ENCODE measurements at places on chromosomes 11 and 22.
A peak's percentile ranks its signal among the peaks of the same experiment; 100 is the strongest.

- no peak for DNase-seq
Observed at GRCh38 chr11:17601256-17601671, 54.2 kb downstream of the OTOG start.

GRCh38 chr11:82936261-82936660 is 34.7 kb downstream of the DDIAS start:
- no peak for DNase-seq

GRCh38 chr11:32729976-32730375 is 64.5 kb downstream of the CCDC73 start:
- no peak for DNase-seq

DNA sequence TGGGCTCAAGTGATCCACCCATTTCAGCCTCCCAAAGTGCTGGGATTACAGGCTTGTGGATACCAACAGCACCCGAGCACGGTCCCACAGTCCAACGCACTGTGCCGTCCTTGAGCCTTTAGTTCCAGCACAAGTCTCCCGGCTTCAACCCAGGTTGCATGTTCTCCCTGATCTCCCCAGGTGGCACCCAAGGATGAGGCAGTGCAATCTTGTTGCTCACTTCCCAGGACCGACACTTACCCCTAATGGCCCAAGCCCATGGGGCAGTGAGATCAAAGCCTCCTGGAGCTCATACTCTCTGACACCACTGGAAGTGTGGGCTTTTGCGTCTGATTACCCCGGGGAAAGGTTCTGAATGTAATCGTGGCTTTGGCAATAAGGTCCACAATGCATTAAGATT is 3.5 kb downstream of the PRAME start:
- DNase-seq = no peak

DNA sequence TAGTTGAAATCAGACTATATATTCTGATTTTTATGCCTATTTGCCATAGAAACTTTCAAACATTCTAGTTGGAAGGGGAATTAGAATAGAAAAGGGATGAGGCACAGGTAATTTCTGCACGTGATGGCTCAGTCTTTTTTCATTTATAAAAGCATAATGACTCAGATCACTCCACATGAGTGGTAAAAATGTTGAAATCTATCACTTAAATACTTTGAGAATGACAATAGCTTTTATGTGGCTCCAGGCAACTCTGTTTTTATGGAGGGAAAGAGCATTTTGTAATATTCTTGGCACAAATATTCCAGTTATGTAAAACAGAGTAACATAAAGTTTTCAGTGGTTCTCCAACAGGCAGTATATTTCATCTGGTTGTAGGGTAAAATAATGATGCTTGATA is 5.9 kb upstream of the MMP3 start:
- no peak for DNase-seq

GRCh38 chr11:37511425-37511933 is 913.4 kb upstream of the RAG2 start:
- no peak for DNase-seq

- DNase-seq = no peak
Observed at GRCh38 chr22:36461665-36462649, 19.5 kb downstream of the TXN2 start.

DNA sequence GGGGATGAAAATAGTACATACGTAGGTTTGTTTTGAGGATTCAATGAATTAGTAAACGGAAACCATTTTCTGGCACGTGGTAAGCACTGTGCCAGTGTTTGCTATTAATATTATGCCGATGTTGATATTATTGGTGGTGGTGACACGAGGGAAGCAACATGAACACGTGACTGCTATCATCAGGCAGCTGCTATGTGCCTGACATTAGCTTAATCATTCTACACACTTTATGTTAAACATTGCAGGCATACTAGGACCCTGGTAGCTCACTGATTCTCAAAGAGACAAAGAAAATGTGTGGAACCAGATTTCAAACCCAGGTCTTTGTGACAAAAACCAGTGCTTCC is 656 bp downstream of the SRRD start:
- DNase-seq = peak; percentile 33

- no peak for DNase-seq
Observed at GRCh38 chr11:99419991-99420390, 399.2 kb downstream of the CNTN5 start.

- DNase-seq = no peak
Observed at GRCh38 chr22:42696331-42696967, 24.2 kb downstream of the A4GALT start.

- DNase-seq = peak; percentile 21
Observed at GRCh38 chr11:109984634-109985289, 108.4 kb upstream of the ZC3H12C start.

DNA sequence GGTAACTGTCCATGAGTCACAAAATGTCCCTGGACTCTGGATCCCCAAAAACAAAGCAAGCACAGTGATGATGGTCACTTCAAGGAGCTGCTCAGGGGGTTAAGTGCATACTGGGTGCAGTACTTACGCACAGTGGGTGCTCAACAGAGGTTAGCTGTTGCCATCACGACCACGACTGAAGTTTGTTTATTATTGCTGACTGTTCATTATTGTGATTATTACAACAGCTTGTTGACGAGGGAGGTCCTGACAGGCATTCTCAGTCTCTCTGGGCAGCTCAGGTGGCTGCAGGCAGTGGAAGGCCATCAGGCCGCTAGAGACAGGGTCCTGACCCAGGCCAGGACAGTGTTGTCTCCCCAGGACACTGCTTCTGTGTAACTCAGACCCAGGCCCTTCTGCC is 418.8 kb downstream of the SHANK2 start:
- no peak for DNase-seq

- peak; percentile 88 for DNase-seq
Observed at GRCh38 chr22:37079668-37080171, 28.2 kb downstream of the KCTD17 start.

GRCh38 chr11:91081440-91082043 is 858.7 kb upstream of the CHORDC1 start:
- DNase-seq = no peak

- peak; percentile 29 for DNase-seq
Observed at GRCh38 chr22:43014316-43014868, 557 bp downstream of the PACSIN2 start.

GRCh38 chr11:61616434-61616833 is 35.6 kb upstream of the SYT7 start:
- no peak for DNase-seq

DNA sequence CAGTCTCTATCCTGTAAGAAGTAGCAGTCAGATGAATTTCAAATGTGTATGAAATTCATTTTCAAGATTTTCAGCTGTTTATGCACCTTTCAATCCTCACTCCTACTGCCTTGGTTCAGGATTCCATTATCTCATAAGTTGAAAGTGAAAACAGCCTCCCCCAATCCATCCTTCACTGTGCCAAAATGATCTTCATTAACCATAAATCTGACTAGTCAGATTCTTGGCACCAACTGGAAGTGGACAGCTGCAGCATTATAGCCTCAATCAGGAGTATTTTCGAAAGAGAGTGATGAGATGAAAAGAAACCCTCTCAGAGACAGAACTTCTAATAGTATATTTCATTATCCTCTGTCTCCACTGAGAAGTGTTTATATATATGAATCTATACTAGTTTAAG is 365.3 kb upstream of the PDGFD start:
- no peak for DNase-seq

DNA sequence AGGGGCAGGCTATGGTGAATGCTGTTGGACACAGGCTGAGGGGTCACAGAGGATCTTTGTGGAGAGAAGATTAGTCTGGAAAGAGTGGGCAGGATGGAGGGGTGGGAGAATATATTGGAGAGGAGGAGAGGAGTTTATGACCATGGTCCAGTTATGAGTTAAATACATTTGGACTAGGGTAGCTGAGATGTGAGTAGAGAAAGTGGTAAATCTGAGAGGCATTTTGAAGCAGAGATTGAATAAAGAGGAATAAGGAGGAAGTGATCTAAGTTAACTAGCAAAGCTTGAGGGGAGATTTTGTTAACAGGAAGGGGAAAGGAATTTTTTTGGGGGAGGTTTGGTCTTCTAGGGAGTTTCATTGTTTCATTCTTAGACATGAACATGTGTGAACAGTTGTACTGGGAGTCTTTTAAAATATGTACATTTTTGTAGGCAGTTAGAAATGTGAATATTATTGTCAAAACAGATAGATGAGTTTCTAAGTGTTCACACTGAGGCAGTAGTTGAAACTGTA is 43.1 kb upstream of the EED start:
- no peak for DNase-seq

- no peak for DNase-seq
Observed at GRCh38 chr11:61077936-61078335, 24.4 kb upstream of the CD5 start.

DNA sequence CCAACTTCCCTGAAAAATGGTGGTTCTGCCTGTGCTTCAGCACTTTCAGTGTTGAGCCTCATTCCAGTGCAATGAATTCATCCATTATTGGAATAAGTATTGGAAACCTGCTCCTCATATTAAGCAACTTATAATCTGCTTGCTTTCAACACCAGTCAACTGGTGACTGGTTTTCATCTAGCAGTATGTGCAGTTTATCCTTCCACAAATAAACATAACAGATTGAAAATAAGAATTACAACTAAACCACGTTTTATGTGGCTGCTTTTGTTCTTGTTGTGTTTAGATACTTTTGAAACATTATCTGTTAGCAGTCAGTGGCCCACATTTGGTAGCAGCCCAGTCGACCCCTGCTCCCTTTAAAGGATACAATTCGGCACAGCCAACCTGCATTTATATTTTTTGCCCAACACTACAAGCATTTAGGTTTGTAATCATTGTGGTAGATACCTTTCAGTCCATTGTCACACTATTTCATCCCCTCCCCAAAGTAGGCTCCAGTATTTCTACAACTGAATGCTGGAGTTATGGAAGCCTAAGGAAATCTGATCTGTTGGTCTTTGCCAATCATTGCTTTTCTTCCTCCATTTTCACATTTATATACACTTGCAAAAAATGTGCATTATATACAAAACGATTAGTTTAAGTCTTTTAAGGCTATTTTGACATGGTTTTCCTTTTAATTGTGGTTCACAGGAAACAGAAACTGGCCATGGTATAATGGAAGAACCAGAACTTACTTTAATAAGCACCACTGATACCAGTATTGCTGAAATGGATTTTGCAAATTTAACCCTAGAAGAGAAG is 13.1 kb downstream of the TAF1D start:
- DNase-seq = peak; percentile 39

DNA sequence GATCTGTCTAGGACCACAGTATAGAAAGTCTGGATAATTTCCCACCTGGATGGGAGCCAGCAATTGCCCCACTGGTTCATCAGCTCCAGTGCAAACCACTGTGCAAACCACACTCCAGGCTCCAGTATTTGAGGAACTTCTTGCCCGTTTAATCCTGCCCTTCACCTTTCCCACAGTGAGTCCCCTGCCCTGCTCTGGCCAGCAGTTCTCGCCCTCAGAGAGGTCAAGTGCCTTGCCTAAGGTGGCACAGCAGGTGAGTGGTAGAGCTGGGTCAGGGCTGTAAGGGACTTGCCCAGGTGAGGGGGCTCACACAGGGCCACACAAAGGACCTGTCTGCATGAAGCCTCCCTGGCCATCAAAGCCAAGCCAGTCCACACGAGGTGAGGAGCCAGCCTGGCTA is 24.1 kb downstream of the MS4A10 start:
- DNase-seq = no peak

DNA sequence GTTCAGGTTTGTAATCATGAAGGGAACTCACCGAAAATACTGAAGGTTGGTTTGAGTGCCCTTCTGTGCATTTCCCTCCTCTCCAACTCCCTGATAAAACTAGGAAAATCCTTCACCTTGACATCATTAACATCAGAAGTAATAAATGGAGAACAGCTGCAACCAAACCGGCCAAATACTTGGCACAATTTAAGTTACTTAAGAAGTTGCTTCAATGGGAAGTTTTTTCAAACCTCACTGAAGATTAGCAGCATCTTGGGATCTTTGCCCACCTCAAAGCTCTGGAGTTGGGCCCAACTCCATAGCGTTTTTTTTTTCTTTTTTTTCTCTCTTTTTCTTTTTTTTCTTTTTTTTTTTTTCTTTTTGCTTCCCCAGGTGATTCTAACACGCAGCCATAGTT is 784.8 kb downstream of the KCNA4 start:
- no peak for DNase-seq

- no peak for DNase-seq
Observed at GRCh38 chr22:44281768-44282637, 30.7 kb downstream of the SHISAL1 start.

DNA sequence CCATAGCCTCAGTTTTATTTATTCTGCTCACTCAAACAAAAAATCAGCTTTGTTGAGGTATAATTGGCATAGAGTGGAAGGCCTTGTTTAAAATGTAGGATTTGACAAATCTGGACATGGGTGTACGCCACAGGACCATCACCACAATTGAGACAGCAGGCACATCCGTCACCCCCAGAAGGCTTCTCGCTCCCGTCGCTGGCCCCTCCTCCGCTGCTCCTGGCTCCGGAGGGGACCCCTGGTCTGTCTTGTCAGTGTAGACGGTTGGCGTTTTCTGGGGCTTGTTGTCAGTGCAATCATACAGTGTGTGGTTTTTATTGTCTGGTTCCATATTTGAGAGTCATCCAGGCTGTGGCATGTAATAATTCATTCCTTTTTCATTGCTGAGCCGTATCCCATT is 97.6 kb downstream of the KCNQ1 start:
- DNase-seq = no peak

GRCh38 chr22:17283423-17283822 is 64.2 kb upstream of the ADA2 start:
- no peak for DNase-seq

- DNase-seq = no peak
Observed at GRCh38 chr22:49427941-49428340, 399.7 kb downstream of the BRD1 start.

DNA sequence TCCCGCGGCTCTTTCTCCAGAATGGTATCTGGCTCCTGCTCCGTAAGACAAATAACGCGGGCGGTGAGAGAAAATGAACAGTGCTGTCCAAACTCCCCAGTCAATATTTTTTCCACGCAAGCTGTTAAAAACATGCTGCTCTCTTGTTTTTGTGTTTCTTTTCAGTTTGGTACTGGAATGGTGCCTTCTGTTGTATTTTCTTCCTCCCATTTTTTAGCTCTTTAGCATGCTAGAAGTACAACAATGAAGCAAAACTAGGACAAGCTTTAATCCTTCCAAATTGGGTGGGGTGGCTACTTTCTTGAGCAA is 599 bp upstream of the PPP2R1B start:
- DNase-seq = no peak

GRCh38 chr22:48574776-48575617 is 1252.7 kb downstream of the BRD1 start:
- peak; percentile 61 for DNase-seq

- no peak for DNase-seq
Observed at GRCh38 chr22:37352481-37352880, 70.2 kb downstream of the CYTH4 start.

- no peak for DNase-seq
Observed at GRCh38 chr11:36196411-36196998, 92.7 kb downstream of the COMMD9 start.

GRCh38 chr11:11502263-11502861 is 119.4 kb downstream of the GALNT18 start:
- DNase-seq = no peak

DNA sequence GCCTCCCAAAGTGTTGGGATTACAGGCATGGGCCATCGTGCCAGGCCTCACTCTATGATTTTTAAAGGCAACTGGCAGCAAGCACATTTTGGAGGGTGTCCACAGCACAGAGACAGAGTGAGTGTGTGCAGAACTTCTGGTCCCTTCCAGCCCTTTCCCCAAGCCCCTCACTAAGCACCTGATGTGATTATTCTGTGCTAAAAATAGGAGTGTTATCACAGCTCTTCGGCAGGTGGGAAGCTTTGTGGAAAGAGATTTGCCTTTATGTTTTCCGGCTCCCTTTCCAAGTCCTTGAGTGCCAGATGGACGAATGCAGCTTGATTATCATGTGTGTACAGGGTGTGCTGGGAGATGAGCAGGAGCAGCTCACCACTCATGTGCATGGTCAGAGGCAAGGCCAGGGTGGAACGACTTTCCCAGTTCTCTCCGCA is 310.8 kb downstream of the DDX10 start:
- DNase-seq = no peak
